ENCODE measurements at places on chromosomes 6 and 20.

- DNase-seq = no peak
Measured at GRCh38 chr6:158653577-158654354, 3.9 kb downstream of the SYTL3 start.

DNA sequence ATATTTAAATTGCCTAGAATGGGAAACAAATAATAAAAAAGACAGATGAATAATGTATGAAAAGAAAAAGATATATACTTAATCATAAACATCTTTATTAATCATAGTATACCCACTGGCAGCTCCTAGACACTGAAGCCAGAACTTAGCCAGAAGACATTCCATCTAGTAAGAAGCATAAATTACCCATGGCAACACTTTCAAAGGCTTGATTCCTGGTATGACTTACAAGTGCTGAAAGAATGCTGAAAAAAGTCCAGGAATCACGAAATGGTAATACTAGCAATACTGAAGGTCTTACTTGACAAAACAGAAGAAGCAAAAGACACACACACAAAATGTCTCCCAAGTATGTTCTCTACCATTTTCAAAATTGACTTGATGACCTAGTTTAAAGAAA lies 38.0 kb downstream of the RWDD2A start:
- no peak for DNase-seq

- DNase-seq = no peak
Measured at GRCh38 chr6:42086046-42087035, 36.0 kb downstream of the TAF8 start.

DNA sequence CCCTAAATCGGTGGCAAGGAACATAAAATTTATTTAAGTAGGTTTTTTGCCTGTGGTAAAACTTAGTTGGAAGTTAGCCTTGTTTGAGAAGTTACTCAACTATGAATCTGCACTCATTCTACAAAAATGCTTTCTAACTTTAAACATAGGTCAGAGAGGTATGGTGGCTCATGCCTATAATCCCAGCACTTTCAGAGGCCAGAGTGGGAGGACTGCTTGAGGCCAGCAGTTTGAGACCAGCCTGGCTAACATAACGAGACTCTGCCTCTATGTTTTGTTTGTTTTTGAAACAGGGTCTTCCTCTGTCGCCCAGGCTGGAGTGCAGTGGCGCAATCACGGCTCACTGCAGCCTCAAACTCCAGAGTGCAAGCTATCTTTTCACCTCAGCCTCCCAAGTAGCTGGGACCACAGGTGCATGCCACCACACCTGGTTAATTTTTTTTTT lies 16.2 kb downstream of the USP49 start:
- no peak for DNase-seq

- no peak for DNase-seq
Measured at GRCh38 chr20:18256440-18257090, 31.8 kb upstream of the ZNF133 start.

- no peak for DNase-seq
Measured at GRCh38 chr6:14448246-14448645, 330.7 kb downstream of the CD83 start.

- DNase-seq = peak; percentile 14
Measured at GRCh38 chr20:50744143-50744792, 12.9 kb downstream of the PARD6B start.

GRCh38 chr20:48788486-48789072 lies 39.2 kb downstream of the PREX1 start:
- DNase-seq = no peak
